ENCODE measurements at places on chromosomes 1 and 21.

DNA sequence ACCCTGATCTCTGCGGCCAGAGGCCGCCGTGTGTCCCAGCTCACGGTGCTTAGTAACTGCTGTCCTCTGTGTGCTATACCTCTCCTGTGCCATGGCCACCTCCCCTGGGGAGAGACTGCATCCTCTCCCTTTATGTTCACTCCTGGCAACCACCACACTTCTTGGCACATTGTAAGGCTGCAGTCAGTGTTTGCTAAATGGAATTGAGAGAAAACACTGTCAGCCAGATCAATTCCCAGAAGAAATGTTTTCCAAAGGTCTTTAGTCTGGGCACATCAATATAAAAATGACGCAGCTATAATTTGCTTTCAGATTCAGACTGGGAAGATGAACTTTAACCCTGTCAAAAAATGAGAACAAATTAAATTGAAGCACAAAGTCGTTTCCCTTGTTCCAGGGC lies 96.8 kb downstream of the BEND5 start:
- DNase-seq: no peak

GRCh38 chr1:108716437-108717230 lies 3.9 kb downstream of the FNDC7 start:
- no peak for DNase-seq

GRCh38 chr1:226981838-226982237 lies 41.7 kb downstream of the COQ8A start:
- no peak for DNase-seq

DNA sequence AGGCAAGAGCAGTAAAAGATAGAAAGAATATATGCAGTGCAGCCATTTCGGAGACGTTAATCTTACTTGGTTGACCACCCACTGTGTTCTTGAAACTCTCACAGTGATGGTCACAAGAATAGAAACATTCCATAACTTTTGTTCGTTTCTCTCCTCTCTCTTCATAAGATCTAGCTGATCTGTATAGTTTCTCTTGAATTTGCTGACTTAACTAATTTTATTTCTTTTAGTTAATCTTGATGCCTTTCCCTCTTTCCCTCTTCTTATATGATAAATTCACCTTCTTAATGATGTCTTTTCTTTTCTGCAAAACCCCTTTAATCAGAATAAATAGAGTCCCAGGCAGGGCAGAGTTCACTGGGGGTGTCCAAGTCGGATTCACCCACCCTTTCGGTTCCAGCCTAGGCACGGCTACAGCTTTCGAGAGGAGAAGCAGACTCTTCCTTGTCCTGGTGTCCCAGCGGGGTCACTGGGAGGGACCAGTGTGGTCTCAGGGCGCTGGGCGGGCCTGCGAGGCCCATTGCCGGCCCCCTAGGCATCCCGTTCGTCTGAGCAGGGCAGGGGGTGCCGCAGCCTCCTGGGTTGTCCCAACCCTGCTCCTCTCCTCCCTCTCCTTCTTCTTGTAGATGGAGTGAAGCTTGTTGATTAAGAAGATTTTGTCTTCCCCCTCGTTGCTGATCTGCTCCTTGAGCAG lies 39.8 kb downstream of the ZNF691 start:
- no peak for DNase-seq

GRCh38 chr1:228753786-228754360 lies 18.6 kb downstream of the RHOU start:
- no peak for DNase-seq

GRCh38 chr1:153353226-153353947 lies 4.3 kb upstream of the S100A9 start:
- no peak for DNase-seq

DNA sequence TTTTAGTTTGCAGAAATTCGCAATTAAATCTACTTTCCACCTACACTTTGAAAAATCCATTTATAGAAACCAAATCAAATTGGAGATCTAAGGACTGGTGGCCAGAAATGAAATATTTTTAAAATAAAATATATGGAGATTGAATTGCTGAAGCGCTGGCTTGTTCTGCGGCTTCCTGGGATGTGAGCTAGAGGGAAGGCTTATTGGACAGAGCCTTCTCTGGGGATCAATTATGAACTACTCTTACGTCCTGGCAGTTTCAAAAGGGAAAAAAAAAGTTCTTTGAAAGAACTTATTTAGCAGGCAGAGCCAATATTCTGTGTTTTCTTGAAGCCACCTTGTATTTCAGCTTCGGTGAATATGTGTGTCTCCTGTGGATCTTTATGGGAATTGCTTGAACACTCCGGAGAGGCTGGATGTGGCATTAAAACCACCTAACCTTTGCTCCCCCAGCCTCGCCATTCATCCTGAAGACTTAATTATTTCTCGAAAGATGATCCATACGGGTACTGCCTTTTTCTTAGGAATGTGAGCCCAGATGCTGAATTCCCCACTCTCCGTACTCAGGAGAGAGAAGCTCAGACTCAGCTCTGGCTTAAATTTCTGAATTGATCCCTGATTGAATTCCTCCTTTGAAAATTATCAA lies 478.9 kb upstream of the VAMP3 start:
- no peak for DNase-seq

- no peak for DNase-seq
Observed at GRCh38 chr1:198491028-198491427, 49.5 kb downstream of the ATP6V1G3 start.

DNA sequence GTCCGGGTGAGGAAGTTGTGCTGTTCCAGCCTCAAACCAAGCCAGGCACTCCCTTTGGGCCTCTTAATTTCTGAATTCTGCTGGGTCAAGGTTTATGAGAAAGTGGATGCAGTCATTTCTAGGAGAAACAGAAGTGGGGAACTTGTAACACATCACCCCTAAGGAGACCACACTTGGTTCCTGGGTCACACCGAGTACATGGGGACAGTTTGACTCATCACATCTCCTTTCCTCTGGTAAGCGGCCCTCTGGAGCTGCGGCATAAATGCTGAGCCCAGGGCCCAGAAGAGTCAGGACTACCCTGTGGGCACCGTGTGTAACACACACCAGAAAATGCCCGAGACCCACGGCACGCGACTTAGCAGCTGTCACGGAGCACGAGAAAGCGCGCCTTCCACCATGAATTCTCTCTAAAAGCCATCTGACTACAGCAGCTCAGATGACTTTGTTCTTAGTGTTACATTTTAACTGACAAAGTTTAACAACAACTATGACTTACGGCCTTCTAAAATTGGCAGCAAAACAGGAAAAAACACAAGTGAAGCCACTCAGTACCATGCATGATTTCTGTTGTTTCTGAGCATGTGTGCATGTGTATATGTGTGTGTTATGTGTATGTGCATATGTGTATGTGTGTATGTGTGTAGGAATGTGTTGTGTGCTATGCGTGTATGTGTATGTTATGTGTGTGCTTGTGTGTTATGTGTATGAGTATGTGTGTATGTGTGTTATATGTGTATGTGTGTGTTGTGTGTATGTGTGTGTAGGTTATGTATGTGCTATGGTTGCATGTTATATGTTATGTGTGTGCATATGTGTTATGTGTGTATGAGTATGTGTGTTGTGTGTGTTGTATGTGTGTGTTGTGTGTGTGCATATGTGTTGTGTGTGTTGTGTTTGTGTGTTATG lies 50.8 kb downstream of the TOMM20 start:
- DNase-seq: no peak

- DNase-seq: no peak
Observed at GRCh38 chr1:201406831-201407406, 7.8 kb upstream of the LAD1 start.

DNA sequence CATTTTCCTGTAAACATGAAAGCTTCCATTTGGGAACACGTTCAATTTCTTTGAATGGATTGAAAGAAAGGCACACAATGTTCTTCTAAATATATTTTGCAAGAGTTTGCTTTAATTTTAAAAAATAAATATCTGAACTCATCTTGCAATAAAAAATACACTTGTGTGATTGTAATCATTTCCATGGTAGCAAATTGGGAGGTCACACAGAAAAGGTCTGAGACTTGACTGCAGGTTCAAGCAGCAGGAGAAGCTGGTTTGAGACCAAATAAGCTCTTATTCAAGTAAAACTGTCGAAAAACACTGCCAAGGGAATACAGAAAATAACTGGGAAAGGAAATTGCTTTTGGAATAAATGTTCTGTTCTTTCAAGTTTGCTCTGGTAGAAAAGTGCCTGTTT lies 498.9 kb downstream of the ADGRL2 start:
- no peak for DNase-seq

DNA sequence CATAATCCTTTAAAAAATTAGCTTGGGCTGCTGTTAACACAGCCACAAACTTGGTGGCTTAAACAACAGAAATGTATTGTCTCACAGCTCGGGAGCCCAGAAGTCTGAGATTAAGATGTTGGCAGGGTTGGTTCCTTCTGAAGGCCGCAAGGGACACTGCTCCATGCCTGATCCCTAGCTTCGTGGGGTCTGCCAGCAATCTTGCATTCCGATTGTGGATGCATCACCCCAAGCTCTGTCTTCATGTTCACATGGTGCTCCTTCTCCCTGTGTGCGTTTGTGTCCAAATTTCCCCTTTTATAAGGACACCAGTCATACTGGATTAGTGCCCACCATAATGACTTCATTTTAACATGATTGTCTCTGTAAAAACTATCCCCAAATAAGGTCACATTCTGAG lies 5.0 kb upstream of the HHIPL2 start:
- DNase-seq: no peak

DNA sequence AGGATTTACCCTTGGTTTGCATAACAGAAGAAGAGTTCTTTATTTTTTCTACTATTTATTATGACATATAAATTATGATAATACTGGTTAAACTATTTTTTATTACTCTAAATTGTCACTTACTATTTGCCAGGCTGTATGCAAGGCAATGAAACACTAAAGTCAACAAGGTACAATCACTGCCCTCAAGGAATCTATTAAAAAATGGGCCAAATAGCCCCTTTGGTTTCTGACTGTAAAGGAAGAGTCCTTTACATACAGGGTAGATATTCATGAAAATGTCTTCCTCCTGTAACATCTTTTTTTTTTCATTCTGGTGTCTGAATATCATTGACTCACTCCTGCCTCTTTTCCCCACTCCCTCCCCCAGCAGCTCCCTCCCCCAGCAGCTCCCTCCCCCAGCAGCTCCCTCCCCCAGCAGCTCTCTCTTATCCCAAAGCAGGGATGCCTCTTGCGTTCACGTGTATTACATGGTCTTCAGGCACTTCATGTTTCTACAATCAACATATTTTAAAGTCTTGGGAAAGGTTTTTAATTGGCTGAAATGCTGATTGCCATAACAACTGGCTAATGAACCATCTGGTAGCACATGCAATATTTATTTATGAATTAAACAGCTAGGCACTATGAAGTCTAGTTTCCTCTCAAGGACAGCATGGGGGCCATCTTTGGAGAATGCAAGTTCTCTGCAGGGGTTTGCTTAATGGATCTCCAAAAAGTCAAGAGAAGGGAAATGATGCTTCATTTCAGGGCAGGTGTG lies 400.4 kb upstream of the PLXNA2 start:
- no peak for DNase-seq

- no peak for DNase-seq
Observed at GRCh38 chr1:71738910-71739309, 543.4 kb downstream of the NEGR1 start.
